ENCODE measurements at places on chromosomes 5 and 9. TPM values are rescaled to one million over a fixed set of nuclear protein-coding genes. Genes with fewer than 3 reads are reported as not detected.

GRCh38 chr5:40308867-40309266 is 370.8 kb upstream of the PTGER4 start:
- peaks cover 1% of the 10 kb centered on the region for H3K27me3 ChIP-seq
- H3K4me1 ChIP-seq = no peaks in the 10 kb centered on the region
- DNase-seq = no peak
- no peak overlapping the region for H3K27ac ChIP-seq

PIP5K1B gene
- not detected for total RNA-seq

DNA sequence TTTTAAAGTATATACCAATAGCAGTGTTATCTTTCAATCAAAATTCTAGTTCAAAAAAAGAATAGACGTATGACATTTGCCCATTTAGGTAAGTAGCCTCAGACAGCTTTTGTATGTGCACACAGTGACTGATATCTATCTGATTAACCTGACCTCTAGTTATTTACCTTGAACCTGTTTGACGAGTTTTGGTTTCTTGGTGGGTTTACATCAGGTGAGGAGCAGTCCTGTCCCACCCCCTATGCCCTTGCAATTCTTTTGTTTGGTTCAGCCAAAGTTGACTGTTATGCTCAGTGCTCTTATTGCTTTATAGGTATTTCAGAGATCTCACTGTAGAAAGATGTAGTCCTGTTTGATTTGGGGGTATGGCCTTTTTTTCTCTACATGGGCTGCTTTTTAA is 147.2 kb downstream of the ISOC1 start:
- no peak for DNase-seq
- no peak overlapping the region for H3K4me3 ChIP-seq
- H3K27ac ChIP-seq = no peak overlapping the region
- no peaks in the 10 kb centered on the region for H3K4me1 ChIP-seq
- H3K27me3 ChIP-seq = no peaks in the 10 kb centered on the region
- H3K36me3 ChIP-seq = no peaks in the 10 kb centered on the region

DNA sequence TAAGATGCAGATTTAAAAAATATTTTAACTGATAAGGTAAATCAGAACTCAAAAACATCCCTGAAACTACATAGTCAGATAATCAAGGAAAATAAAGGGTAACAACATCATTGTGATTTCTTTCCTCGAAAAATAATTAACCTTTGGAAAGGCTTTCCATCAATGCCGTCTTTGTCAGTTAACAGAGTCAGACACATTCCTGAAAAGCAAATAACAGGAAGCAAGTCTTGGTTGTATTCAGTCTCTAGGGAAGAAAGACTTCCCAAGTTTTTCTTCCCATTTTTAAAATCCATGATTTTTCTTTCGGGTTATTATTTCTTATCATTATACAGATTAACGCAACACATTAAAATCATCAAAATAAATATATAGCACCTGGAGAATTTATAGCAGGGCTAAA is 256.4 kb upstream of the CDH6 start:
- peaks cover 4% of the 10 kb centered on the region for H3K4me1 ChIP-seq
- DNase-seq = no peak

DNA sequence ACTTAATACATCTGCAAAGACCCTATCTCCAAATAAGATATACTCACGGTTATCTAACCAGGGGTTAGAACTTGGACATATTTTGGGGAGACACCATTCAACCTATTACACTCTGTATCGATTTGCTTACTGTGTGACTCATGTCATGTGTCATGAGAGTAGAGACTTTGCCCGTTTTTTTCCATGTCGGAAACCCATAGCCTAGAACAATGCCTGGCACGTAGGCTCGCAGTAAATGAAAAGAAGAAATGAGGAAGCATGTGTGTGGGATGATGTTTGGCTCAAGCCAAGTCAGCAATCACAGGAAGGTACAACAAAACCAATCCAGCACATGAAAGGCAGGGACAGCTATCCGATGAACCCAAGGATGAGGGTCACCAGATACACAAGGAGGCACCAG is 94.6 kb upstream of the DNAH5 start:
- peak; percentile 38 for DNase-seq
- no peaks in the 10 kb centered on the region for H3K4me1 ChIP-seq
- no peaks in the 10 kb centered on the region for H3K27me3 ChIP-seq
- peak overlapping the region; percentile 72 for H3K4me3 ChIP-seq
- H3K27ac ChIP-seq = peak overlapping the region; percentile 96
- no peaks in the 10 kb centered on the region for H3K36me3 ChIP-seq

- H3K27ac ChIP-seq = no peak overlapping the region
- no peaks in the 10 kb centered on the region for H3K4me1 ChIP-seq
- H3K4me3 ChIP-seq = no peak overlapping the region
- peaks cover 7% of the 10 kb centered on the region for H3K27me3 ChIP-seq
- no peak for DNase-seq
Observed at GRCh38 chr5:177958696-177959095, 37.3 kb downstream of the PROP1 start.

- H3K27ac ChIP-seq = peak overlapping the region; percentile 70
- H3K27me3 ChIP-seq = no peaks in the 10 kb centered on the region
- peaks cover 8% of the 10 kb centered on the region for H3K4me1 ChIP-seq
- no peaks in the 10 kb centered on the region for H3K36me3 ChIP-seq
- peak overlapping the region; percentile 82 for H3K4me3 ChIP-seq
- no peak for DNase-seq
Observed at GRCh38 chr9:25677301-25678146, 720 bp downstream of the TUSC1 start.

DNA sequence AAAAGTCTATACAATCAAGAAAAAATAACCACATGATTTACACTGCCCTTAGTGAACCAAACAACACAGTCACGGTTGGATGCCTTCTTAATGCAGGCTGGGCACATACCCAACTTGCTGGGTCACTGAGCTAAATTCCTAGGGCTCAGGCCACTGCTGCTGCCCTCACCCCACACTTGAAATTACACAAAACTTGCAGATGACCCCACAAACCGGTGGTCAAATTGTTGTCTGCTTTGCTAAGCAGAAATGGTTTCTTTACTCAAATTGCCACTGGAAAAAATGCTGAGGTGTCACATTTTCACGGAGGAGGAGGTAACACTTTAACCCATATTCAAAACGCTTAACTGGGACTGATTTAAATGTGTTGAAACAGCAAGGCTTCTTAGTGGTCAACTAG is 62.4 kb downstream of the HMHB1 start:
- DNase-seq = peak; percentile 48
- H3K4me3 ChIP-seq = peak overlapping the region; percentile 21
- peaks cover 33% of the 10 kb centered on the region for H3K4me1 ChIP-seq
- H3K36me3 ChIP-seq = no peaks in the 10 kb centered on the region

DNA sequence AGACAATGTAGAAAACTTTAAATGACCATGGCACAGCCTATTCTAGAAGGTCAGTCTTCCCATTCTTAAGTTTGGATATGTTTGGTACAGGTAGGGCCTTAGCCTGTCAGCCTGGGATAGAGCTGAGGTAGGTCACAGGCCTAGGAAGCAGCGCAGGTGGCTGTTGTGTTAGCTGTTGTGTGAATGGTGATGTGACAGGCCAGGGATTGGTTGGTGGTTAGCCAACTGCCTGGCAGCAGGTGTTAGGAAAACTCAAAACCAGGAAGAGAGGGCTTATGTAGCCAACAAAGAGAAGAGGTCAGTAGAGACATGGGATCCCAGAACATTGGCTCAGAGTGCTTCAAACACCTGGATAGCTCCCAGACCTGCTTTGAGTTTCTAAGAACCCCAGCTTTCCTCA is 84.2 kb downstream of the FBXO38 start:
- H3K27me3 ChIP-seq = peaks cover 2% of the 10 kb centered on the region
- DNase-seq = no peak
- no peak overlapping the region for H3K27ac ChIP-seq

MEIKIN gene
- not detected for total RNA-seq

MOB3B gene
- total RNA-seq = not detected

DNA sequence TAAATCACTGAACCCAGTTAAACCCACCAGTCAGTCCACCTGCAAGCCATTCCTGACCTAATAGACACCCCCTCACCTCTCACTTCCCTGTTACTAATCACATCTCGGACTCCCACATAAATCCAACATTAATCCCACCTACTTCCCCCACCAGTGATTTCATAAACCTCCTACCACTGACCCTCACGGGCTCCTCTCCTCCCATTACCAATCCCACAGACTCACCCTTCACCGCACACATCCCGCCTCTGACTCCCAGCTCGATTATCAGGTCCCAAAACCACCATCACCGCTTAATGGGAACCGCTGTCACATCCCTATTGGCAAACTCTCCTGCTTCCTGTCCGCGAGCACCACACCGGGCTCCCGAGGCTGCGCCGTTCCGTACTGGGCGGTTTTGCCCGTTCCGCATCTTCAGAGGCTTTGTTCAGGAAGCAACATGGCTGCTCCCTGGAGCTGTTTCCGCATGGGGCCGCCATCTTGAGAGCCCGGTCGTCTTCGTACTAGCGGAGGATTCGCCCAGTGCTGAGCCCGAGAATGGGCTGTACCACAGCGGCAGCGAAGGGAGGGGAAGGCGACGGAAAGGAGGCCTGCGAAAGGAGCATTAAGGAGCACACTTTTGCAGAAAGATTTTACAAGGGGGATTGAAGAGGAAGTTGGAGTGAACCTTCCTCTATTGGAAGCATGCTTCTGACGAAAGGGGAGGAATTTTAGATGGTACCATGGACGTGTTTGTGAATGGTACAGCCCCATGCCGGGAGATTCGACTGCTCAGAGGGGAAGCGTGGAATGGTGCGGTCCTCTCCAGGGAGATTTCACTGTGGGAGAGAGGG is at the start of gene ZNF300:
ZNF300 (minus strand) TSS at position 502 of the 833 bp plus-strand sequence. CDS start 1,825 bp downstream, outside the sequence.
- peaks cover 57% of the 10 kb centered on the region for H3K36me3 ChIP-seq
- peaks cover 4% of the 10 kb centered on the region for H3K27me3 ChIP-seq
- peak within 1 kb of the TSS; percentile 96 for H3K4me3 ChIP-seq

- peak; percentile 64 for DNase-seq
- H3K36me3 ChIP-seq = no peaks in the 10 kb centered on the region
- peaks cover 57% of the 10 kb centered on the region for H3K4me1 ChIP-seq
- H3K27ac ChIP-seq = peak overlapping the region; percentile 97
- peak overlapping the region; percentile 73 for H3K4me3 ChIP-seq
Observed at GRCh38 chr5:139636975-139637408, 11.2 kb upstream of the CXXC5 start.

- DNase-seq = no peak
- H3K4me1 ChIP-seq = no peaks in the 10 kb centered on the region
- H3K4me3 ChIP-seq = no peak overlapping the region
- peaks cover 5% of the 10 kb centered on the region for H3K27me3 ChIP-seq
Observed at GRCh38 chr5:66329078-66329477, 185.0 kb downstream of the SREK1 start.

GRCh38 chr5:157294407-157295091 is 28.6 kb downstream of the CYFIP2 start:
- peaks cover 22% of the 10 kb centered on the region for H3K4me1 ChIP-seq
- peaks cover 3% of the 10 kb centered on the region for H3K27me3 ChIP-seq
- no peaks in the 10 kb centered on the region for H3K36me3 ChIP-seq

DNA sequence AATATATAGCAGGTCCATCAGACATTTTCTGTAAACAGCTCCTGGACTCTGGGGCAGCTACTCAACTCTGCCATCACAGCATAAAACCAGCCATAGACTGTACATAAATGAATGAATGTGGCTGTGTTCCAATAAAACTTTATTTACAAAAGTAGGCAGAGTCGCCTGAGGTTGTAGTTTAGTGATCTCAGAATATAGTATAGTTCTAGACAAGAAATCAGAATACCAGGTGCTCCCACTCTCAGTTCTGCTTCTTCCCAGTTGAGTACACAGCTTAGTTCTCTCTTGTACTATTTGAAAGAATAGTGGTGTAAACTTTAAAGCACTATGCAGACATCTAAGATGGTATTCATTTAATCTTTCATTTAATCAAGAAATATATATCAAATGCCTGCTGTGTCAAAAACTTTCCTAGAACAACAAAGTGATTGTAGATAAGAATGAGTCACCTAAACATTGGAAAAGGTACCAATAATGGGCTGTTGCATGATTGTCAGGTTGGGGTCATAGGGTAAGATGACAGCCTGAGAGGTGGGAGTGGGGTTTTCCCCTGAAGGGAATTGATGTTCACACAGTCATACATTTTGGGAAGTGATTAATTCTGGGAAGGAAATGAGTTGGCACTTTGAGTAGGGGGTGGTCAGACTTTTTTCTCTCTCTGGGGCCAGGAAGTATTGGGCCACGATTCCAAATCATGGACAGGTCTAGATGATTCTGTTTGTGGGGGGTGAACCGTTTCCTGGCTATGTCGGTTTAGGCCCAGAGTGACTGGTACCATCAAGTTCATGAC is 37.0 kb downstream of the TNFSF8 start:
- no peaks in the 10 kb centered on the region for H3K27me3 ChIP-seq
- peaks cover 62% of the 10 kb centered on the region for H3K4me1 ChIP-seq
- H3K4me3 ChIP-seq = peak overlapping the region; percentile 8
- H3K27ac ChIP-seq = peak overlapping the region; percentile 93
- DNase-seq = peak; percentile 30

- H3K36me3 ChIP-seq = no peaks in the 10 kb centered on the region
- no peaks in the 10 kb centered on the region for H3K4me1 ChIP-seq
- H3K27ac ChIP-seq = no peak overlapping the region
Observed at GRCh38 chr9:113139953-113140352, 10.9 kb upstream of the SLC31A2 start.

DNA sequence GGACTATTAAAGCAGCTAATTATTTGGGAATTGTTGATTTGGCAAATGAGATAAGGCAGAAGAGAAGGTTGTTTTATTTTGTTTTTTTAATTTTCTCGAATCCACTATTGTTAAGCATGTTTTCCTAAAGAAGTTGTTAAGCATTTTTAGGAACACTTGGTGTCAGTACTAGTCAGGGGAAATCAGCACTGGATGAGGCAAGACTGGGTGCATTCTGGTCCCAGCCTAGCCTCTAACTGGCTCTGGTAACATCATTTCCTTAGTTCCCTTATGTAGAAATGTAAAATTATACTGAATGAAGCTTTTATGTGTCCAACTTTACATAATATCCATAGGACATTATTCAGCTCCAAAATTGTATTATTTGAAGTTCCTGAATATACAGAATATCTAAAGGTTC is 196.1 kb downstream of the PCSK5 start:
- no peak for DNase-seq
- no peaks in the 10 kb centered on the region for H3K27me3 ChIP-seq
- H3K4me3 ChIP-seq = no peak overlapping the region
- no peaks in the 10 kb centered on the region for H3K36me3 ChIP-seq
- no peak overlapping the region for H3K27ac ChIP-seq

DNA sequence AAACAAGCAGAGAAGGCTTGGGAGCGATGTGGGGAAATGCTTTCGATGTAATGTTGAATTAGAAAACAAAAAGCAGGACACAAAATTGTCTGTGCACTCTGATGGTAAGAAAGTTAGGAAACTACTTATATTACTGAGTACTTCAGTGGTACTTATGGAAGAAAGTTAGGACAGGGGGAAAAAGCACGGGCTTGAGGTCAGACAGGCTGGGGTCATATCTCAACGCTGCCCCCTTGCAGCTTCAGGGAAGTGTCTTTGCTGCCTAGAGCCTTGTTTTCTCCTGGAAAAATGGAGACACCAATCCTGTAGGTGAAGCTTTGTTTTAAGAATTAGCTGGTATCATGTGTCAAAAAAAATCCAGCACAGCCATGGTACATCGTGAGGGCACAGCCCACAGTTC is 23.0 kb downstream of the NEURL1B start:
- H3K27me3 ChIP-seq = peaks cover 1% of the 10 kb centered on the region
- H3K36me3 ChIP-seq = no peaks in the 10 kb centered on the region
- H3K4me1 ChIP-seq = peaks cover 35% of the 10 kb centered on the region
- DNase-seq = no peak
- no peak overlapping the region for H3K4me3 ChIP-seq

Data from HFFc6 (cell line).